Activated T-cell treated with anti-CD3 and anti-CD28 coated beads, Interleukin-2, amount 50 U/mL, for 1 hour (primary cell): ENCODE measurements at places on chromosomes 7 and 10.
A peak's percentile ranks its signal among the peaks of the same experiment; 100 is the strongest.

- no peak for DNase-seq
Measured at GRCh38 chr7:127831318-127832219, 179.6 kb downstream of the SND1 start.

GRCh38 chr7:2661096-2661449 is 26.9 kb upstream of the AMZ1 start:
- no peak for DNase-seq

GRCh38 chr10:44878706-44879530 is 32.2 kb upstream of the TMEM72 start:
- peak; percentile 77 for DNase-seq

DNA sequence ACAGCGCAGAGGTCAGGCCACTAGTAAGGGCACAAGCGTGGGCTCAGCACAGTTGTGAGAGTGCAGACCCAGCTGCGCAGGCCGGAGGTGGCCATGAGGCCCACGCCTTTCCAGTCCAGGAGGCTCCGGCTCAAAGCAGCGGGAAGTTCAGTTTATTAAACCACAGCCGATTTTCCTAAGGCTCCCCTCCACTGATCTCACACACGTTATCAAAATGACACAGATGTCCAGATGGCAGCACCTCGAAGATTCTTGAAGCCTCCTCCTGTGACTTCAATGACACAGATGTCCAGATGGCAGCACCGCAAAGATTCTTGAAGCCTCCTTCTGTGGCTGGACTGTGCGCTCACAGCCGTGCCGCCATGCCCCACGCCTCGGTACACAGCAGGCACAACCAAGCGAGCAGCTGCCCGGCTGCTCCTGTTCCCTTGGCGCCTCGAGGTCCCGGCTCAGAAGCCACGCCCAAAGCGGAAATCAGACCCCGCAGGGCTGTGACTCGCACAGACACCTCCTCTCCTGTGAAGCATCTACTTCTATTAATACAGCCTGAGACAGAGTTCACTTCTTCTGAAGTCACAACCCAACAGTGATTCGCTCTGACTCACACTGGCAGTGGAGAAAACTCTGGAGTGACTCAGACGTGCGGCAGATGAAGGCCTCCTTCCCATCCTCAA is 122.7 kb downstream of the MAD1L1 start:
- no peak for DNase-seq
